ENCODE measurements at places on chromosomes 12 and 14.
A peak's percentile ranks its signal among the peaks of the same experiment; 100 is the strongest.

- no peak for DNase-seq
These were observed 20.4 kb downstream of the CLMN start for GRCh38 chr14:95299271-95299670.

DNA sequence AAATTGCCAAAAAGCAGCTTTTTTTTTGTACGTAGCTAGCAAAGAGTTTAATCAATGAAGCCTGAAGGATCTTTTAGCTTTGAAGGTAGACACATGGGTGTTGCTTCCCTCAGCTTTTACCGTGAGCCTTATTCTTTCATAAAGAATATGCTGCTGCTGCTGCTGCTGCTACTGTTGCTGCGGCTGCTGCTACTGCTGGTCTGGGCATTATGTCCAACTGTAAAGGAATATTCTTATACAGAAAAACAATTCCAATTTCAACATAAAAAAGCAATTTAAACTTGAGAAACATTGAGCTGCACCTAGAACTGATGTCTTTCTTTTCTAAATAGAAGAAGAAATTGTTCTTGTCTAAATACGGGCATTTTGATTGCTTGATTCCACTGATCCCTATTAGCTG lies 38.9 kb upstream of the PPP1R12A start:
- no peak for DNase-seq

GRCh38 chr12:26428420-26428819 lies 233.0 kb downstream of the SSPN start:
- no peak for DNase-seq

- no peak for DNase-seq
These were observed 78.2 kb upstream of the CFL2 start for GRCh38 chr14:34792598-34792997.

DNA sequence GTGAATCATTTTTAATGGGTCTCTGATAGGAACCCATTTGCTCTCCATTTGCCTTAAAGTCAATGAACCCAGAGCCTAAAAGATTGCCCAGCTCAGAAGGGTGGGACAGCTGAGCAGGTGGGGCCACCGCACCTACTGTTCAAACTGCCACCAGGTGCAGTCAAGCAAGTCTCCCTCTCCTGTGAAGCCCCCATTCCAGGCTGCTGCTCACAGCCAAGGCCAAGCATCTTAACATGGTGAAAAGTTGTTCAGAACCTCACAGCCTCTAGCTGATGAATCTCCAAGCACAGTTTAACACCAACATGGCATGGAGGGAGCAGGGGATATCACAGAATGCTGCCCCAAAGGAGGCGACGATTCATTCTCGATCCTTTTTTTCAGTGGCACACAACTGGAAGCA lies 29.5 kb downstream of the ANO2 start:
- no peak for DNase-seq

- DNase-seq = no peak
These were observed 1036.6 kb downstream of the TRHDE start for GRCh38 chr12:73308747-73309146.

GRCh38 chr14:32473464-32473855 lies 144.4 kb downstream of the AKAP6 start:
- DNase-seq = no peak

DNA sequence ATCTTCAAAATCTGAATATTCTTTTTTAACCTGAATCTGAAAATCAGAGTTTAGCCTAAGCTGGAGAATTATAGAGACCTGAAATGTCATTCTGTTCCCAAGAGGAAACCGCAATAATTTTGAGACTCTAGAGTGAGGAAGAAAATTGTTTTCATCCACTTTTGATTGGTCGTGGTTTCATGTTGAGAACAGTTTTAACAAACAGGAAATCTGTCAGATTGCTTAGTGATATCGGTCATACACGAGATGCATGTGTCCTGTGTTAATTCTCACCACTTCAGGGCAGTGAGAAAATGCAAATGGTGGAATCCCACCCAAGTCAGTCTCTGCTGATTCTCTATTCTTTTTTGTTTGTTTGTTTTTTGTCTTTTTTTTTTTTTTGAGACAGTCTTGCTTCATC lies 1498.5 kb upstream of the TMEM132C start:
- no peak for DNase-seq

- DNase-seq = no peak
These were observed 191.0 kb downstream of the FBXL14 start for GRCh38 chr12:1403417-1403816.

- DNase-seq = no peak
These were observed 44.1 kb downstream of the LRTM2 start for GRCh38 chr12:1864456-1864855.

DNA sequence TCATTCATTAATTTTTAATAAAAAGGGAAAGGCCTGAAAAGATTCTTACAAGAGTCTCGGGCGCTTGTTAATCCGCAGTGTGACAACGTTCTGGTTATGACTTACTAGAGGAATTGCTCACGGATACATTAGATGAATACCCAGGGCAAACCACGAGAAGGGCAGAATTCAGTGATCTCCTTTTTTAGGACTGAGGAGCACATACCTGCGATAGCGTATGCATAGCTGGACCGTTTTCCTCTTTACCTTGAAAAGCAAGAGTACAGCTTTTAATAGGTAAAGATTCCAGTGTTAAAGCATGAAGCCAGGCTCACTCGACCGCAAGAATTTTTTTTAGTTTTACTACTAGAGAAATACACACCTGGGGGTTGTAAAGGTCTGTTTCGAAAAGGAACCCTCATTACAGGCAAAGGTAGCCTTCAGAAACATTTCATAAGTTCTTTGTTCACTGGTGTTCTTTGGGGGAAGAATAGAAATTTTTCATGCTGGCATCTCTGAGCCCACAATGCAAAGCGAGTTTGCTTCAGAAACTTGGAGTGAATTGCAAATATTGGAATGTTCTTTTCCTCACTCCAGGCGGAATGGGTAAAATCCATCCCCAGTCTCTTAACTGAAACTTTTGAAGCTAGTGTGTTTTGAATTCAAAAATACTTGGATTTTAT lies 953 bp downstream of the MAPK1IP1L start:
- no peak for DNase-seq

- no peak for DNase-seq
These were observed 424.4 kb upstream of the LMO3 start for GRCh38 chr12:17030338-17030737.

- DNase-seq = peak; percentile 2
These were observed at the start of gene PLEKHA5 for GRCh38 chr12:19129486-19130223. Gene PLEKHA5, plus strand, starts transcription at chr12:19129733. Its CDS starts 67 bp downstream, at chr12:19129800.

DNA sequence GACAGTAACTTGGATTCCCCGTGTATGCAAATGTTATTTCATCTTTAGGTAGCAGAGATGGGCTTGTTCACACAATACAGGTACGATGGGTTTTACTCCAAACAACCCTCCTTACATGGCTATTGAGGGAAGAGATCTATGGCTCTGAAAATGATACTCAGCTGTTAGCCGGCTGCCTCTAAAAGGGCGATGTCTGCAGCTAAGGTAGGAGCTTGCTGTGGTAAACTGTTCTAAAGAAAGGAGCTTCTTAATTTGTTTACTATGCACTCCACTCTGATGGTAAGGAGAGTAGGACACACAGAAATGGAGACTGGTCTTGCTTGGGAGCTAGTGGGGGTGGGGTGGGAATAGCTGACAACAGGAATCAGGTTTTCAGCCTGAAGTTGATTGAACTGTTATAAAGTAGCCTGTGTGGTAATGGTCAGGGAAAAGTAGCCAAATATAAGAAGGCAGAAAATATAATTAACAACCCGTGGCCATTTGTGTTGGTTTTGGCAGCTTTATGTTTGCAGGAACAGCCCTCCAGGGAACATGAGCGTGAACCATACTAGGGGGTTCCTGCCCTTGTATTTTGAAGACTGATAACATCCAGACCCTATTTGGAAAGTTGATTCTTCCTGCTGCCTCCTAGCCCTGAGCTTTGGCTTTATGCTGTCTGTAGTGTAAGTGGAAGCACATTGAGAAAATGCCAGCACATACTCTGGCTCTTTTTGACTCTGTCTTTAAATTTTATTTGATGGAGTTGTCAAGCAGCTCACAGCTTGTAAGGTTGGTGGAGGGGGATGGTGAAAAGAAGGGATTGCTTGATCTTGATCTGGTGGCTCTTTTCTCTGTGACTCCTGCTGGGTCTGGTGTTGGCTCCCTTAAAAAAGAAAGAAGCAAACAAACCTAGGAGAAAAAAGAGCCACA lies 929.8 kb downstream of the DIO2 start:
- DNase-seq = no peak

GRCh38 chr12:31362115-31362758 lies 36.3 kb upstream of the SINHCAF start:
- DNase-seq = peak; percentile 6

GRCh38 chr12:97487470-97487869 lies 24.9 kb downstream of the RMST start:
- no peak for DNase-seq

- DNase-seq = no peak
These were observed 11.4 kb downstream of the TMEM116 start for GRCh38 chr12:112001576-112001975.

DNA sequence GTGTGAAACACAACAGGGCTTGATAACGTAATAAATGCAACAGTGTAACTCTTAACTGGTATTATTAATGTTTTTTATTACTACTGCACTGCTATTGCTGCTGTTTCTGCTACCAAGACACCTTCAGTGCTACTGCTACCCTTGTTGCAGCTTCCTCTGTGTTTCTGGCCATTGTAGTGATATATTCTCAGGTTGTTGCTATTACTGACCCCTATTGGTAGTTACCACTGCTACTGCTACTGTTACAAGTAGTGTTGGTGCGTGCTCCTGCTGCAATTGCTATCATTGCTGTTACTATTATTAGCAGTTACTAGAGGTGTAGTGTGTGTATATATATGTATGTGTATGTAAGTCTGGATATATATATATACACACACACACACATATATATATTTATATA lies 87.2 kb upstream of the PTPRB start:
- no peak for DNase-seq

DNA sequence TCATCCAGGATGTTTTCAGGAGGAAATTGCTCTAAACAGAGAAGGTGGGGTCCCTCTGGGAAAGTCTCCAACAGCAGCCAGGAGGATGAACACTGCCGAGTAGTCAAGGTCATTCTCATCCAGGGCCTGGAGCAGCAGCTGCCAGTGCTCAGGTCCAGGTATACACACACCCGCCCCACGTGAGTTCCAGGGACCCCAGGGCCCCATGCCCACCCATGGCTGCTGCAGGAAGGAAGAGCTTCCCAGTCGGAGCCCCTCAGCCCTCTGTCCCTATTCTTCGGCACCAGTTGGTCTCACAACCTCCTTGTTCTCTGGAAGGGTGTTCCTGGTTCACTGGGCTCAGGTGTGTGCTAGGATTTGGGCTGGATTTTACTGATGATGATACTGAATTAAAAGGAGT lies 72.7 kb downstream of the ACTN1 start:
- DNase-seq = no peak

DNA sequence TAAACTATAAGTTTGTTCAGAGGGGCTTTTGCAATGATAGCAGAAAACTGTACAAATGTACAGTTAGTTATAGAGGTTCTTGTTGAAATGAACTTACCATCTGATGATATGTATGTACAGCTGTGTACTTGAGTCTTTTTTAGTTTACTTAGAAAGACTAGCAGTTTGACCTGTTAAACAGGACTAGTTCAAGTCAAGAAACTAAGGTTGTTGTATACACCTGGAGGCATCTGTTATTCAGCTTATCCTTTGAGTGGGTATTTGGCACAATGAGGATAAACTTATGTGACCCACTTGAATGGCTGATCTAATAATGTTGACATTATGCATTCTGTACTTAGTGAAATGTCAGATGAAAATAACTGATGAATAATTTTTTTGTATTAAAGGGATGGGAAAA lies 13.4 kb downstream of the MTERF2 start:
- no peak for DNase-seq

DNA sequence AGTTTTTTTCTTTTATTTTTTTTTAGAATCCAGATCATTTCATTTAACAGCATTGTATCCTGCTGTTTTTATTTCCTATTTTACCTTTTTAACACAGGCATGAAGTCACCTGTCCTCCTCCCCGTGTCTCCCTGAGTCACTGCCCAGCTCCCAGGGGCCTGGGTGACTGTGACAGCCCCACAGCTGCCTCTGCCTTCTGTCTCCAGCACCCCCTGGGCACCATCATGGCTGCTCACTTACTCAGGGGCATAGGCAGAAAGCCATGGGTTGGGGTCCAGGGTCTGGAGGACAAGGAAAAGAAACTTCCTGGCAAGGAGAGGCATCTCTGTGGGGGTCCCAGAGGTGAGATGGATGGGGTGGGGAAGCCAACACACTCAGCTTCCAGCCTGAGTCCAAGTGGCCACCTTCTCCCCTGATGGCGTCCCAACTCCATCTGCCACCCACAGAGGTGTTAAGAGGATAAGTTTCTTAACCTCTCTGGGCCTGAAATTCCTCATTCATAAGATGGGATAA lies 25.3 kb downstream of the TMEM63C start:
- DNase-seq = no peak

DNA sequence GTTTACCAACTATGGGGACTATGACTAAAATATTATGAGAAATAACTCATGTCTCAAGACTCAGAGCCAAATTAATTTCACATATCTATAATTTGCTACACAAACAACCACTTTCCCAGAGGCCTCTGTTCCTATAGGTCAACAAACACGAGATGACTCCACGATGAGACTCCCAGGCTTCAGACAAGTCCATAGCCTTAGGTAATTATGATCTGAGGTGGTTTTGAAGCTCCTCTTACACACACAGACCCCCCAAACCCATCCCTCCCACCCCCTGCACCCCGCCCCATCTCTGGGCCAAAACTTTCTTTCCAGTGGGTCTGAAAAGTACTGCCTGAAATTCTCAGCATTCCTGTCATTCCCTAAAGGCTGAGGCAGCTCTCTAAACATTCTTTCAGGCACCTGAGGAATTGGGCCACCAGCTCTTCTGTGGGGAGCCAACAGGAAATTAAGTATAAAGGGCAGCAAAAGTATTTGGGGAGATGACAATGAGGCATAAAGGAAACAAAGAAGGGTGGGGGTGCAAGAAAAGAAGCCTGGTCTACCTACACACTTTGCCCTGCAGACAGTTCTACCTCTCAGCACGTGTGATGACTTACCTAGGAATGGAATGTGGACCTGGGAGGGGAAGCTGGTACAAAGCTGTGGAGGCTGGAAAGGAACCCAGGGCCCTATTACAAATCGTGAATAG lies 143.6 kb downstream of the PAWR start:
- DNase-seq = no peak

GRCh38 chr12:50618864-50619609 lies 114.3 kb downstream of the DIP2B start:
- no peak for DNase-seq

- DNase-seq = no peak
These were observed 211.9 kb downstream of the MED13L start for GRCh38 chr12:116065606-116066005.

DNA sequence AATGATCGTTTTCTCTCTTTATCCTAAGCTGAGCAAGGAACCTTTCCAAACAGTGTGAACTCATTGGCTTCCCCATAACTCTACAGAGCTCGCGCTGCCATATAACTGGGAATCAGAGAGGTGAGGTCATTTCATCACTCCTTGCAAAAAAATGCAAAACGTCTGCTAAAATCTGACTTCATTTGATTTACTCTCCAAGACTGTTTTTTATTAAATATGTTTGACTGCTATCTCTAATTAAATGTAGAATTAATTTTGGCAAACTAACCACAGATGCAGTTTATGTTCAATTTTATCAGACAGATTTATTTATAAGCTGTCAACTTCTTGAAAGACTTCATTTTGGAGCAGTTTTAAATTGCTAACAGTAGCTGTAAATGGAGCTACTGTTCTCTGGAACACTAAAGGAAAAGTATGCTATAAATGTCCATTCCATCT lies 131.6 kb upstream of the SOX5 start:
- DNase-seq = no peak

- no peak for DNase-seq
These were observed 132.6 kb downstream of the ITPR2 start for GRCh38 chr12:26700430-26700829.
